ENCODE measurements at places on chromosomes 11 and 22.

DNA sequence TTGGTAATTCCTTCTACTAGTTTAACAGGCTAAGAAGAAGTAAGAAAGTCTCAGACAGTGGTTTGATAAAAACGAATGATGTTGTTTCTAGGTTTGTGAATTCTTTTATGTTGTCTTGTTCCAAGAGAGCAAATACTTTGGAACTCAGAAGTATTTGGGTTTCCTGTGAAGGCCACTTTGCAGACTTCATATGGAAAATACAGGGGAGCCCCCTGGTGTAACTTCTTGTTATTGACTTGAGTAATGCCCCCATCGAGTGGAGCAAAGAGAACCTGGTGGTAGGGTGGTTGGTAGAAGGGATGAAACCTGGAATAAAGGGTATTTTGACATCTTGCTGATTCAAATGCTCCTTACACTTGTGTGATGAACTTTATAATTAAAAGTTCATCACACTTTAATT lies 40.0 kb upstream of the PTH start:
- DNase-seq = no peak

DNA sequence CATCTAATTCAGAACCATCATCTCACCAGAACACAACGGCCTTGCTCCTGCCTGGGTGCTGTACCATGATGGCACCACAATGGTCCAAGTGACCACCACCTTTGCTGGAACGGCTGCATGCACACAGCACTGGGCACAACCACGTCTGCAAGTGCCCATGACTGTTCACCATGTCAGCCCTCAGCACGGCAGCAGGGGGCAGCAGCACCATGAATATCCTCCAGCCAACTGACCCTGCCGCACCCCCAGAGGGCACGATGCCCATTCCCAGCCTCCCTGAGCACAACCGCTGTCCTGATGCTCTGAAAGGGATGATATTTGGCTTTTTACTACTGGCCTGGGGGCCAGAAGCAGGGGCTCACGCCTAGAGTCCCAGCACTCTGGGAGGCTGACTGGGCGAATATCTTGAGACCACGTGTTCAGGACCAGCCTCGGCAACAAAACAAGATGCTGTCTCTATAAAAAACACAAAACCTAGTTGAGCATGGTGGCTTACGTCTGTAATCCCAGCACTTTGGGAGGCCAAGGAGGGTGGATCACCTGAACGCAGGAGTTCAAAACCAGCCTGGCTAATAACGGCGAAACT lies 25.7 kb downstream of the DRD4 start:
- DNase-seq = no peak

GRCh38 chr11:62909107-62909894 lies 11.9 kb downstream of the CHRM1 start:
- DNase-seq = no peak

DNA sequence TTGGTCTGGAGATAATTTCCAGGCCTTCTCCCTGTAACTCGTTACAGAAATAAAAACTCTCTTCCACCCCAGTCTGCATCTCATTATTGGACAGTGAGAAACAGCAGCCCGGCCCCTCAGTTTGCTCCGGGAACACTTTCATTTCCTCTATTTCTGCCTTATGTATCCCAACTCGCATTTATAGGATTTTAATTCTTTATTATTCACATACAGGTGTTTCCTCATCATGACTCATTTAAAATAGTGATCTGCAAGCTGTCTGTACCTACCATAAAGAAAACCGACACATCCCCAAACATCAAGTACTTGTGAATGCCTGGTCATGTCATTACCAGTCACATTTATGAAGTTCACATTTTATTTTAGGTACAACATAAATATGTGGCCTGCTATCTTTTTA lies 42.8 kb downstream of the PIWIL3 start:
- DNase-seq = no peak

GRCh38 chr11:33622186-33622585 lies 78.4 kb downstream of the C11orf91 start:
- DNase-seq = no peak

DNA sequence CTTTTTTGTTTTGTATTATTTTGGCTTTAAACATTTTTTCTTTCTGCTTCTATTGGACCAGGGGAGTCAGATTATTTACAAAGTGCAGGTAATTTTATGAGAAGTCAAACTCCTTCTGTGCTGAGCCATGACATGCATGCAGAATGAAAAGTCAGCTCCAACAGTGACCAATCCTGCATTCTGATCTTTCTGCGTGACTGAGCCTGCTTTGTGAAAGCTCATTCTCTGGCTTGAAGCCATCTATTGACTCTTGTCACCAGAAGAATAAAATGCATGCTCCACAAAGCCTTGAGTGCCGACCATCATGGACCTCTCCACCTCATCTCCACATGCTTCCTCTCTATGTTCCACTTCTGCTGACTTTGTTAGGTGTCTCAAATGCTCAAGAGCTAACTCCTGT lies 50.2 kb downstream of the MIAT start:
- no peak for DNase-seq

- DNase-seq = no peak
Measured at GRCh38 chr11:224424-224823, 11.7 kb downstream of the SIRT3 start.

GRCh38 chr11:43223026-43223425 lies 88.8 kb upstream of the API5 start:
- no peak for DNase-seq

- no peak for DNase-seq
Measured at GRCh38 chr11:19767627-19768151, 55.1 kb downstream of the NAV2 start.

DNA sequence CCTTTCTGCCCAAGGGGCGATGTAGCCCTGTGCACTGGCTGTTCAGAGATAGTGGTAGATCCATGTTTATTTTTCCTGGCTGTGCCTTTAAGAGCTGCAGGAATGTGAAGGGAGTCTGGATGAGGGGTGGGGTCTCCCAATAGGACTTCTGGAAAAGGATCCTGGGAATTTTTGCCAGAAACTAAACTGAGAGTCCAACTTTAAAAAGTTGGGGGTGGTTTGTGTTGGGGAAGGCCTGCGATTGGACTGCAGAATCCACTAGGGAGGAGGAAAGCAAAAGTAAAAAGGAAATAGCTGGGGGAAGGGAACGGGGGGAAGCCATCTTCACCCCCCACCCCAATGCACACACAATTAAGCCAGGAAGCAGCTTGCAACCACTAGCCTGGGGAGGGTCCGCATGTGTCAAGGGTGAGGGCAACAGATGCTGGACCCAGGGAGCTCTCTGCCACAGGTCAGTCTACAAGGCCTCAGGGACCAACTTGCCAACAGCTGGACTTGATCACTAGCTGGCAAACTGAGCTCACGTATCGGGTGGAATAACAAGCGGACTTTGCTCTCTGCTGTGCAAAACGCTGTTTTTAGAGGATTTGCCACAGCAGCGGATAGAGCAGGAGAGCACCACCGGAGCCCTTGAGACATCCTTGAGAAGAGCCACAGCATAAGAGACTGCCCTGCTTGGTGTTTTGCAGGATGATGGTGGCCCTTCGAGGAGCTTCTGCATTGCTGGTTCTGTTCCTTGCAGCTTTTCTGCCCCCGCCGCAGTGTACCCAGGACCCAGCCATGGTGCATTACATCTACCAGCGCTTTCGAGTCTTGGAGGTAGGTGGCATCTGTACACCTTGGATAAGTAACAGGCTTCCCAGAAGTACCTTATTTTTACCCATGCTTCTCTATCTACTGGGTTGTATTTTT lies at the start of gene OLFML1:
TSS of gene OLFML1 (plus strand) at position 321 of the 912 bp plus-strand sequence. CDS start at position 691, 370 bp downstream.
- DNase-seq = no peak

DNA sequence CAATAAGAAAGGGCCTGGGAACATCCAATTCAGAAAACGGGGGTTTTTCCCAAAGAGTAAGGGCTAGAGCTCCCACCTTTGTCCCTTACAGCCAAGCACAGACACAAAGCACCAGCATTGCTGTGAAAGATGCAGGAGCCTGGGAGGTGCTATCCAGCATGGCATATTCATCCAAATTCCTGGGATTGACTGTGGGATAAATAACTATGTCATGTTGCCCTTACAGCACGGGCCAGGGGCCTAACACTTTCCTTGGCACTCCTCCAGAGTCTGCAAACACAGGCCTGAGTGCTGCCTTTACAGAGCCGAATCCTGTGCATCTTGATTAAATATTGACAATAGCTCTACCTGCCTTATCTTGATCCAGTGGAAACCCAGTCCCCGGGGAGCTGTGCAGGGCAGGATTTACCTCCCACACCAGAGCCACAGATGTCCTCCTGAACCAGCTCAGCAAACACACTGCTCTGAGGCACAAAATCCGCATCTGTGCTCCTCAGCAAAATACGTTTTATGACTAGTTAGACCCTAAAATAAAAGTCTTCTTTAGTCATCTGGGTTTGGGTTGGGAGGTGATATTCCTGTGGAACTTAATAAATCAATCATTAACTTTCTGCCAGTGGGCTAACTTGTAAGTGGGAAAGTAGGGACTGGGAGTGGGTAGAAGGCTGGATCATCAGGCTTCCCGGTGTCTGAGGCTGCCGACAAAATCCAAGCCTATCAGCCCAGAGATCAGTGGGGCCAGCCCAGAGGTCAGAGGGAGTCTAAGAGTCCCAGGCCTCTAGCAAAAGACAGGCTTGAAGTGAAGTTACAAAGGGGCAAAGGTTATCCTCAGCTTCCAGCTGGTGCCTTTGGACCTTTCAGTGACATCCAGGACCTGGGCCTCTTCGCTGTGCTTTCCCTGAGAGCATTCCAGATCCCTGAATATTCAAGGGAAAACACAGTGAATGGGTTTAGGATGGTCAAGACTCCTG lies 36.5 kb downstream of the POU2AF3 start:
- DNase-seq = no peak

- DNase-seq = no peak
Measured at GRCh38 chr22:46482056-46482675, 55.3 kb downstream of the CELSR1 start.

DNA sequence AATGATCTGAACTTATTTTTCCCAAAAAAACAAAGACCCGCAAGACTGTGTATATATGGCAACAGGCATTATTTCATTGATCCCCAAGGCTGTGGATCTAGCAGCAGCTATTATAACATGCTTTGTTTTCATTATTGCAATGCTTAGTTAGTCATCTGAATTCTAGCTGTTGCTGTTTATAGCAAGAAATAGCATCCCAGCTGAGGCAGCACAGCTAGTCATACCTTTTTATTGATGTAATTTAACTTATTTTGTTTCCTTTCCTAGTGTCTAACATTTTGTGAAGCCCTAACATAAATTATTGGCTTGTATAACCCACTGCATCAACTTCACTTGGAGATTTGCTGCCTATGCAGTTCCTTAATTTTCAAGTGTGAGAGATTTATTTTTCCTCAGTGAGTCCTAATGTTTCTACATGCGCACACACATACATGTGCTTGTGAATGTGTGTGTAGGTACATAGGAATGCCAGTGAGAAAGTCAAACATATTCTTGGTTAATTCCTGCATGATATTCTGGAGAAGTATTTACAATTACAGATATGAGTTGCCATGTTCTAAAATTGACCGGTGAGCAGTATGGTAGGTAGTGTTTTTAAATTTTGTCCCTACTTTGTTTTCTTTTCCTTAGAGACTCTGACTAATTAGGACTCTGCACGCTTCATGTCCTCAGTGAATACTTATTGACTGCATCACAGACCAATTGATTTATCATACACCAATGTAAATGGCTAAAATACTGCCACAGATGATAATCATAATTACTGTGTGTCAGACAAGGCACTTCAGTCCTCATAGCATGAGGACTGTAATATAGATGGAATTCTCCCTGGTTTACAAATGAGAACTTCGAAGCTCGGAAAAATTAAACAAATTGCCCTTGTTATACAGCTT lies 119.3 kb downstream of the WNT11 start:
- no peak for DNase-seq

Data from KG1 (cell line).